Occipital lobe (tissue), 3 donors: ENCODE measurements at places on chromosomes 4 and X. TPM values are rescaled to one million over a fixed set of nuclear protein-coding genes. Genes with fewer than 3 reads are reported as not detected.

The P2RY8 gene
- 0.16 TPM for total RNA-seq

The CLDN22 gene
- not detected for total RNA-seq

The MAGEA9B gene
- total RNA-seq = not detected

The RBMXL3 gene
- total RNA-seq = not detected

The PNMA6F gene
- 0.16 TPM for total RNA-seq

The HAUS3 gene
- total RNA-seq = 37.4 TPM

The RS1 gene
- total RNA-seq = 0.16 TPM

The SLC26A1 gene
- total RNA-seq = 4.2 TPM

The BEND2 gene
- under 0.01 TPM for total RNA-seq

The DDX53 gene
- total RNA-seq = not detected

The ABCG2 gene
- total RNA-seq = 25.1 TPM

The NPNT gene
- 31.0 TPM for total RNA-seq

The ITIH6 gene
- total RNA-seq = not detected

The PDE6B gene
- 5.6 TPM for total RNA-seq

The XAGE1B gene
- 0.78 TPM for total RNA-seq

The SHOX gene
- under 0.01 TPM for total RNA-seq

The ARL9 gene
- total RNA-seq = 3.4 TPM

The CLTRN gene
- 0.16 TPM for total RNA-seq

The APELA gene
- total RNA-seq = not detected

The TRIM75 gene
- not detected for total RNA-seq

The GPM6B gene
- 418 TPM for total RNA-seq

The ARMCX5 gene
- total RNA-seq = 42.6 TPM

The FMR1NB gene
- not detected for total RNA-seq

The LSM6 gene
- total RNA-seq = 39.3 TPM

The PQBP1 gene
- 26.8 TPM for total RNA-seq

The IL1RAPL2 gene
- 12.2 TPM for total RNA-seq

The DOK7 gene
- not detected for total RNA-seq

The FGB gene
- total RNA-seq = 2.8 TPM

The GYPE gene
- 0.31 TPM for total RNA-seq

The ENPEP gene
- total RNA-seq = 0.78 TPM

The PIR gene
- total RNA-seq = 1.7 TPM

The PRKG2 gene
- total RNA-seq = 15.0 TPM

The XAGE1A gene
- not detected for total RNA-seq

The P2RY4 gene
- 0.16 TPM for total RNA-seq

The MAGEB2 gene
- not detected for total RNA-seq

The STK26 gene
- total RNA-seq = 0.78 TPM

The SH2D1A gene
- not detected for total RNA-seq

The ADGRG4 gene
- not detected for total RNA-seq

The SCD5 gene
- 287 TPM for total RNA-seq

The STAP1 gene
- total RNA-seq = not detected

The HTT-AS gene
- not detected for total RNA-seq
